A172 (cell line): ENCODE measurements at places on chromosomes 2 and 18. TPM values are rescaled to one million over a fixed set of nuclear protein-coding genes. Genes with fewer than 3 reads are reported as not detected.
A peak's percentile ranks its signal among the peaks of the same experiment; 100 is the strongest.

DNA sequence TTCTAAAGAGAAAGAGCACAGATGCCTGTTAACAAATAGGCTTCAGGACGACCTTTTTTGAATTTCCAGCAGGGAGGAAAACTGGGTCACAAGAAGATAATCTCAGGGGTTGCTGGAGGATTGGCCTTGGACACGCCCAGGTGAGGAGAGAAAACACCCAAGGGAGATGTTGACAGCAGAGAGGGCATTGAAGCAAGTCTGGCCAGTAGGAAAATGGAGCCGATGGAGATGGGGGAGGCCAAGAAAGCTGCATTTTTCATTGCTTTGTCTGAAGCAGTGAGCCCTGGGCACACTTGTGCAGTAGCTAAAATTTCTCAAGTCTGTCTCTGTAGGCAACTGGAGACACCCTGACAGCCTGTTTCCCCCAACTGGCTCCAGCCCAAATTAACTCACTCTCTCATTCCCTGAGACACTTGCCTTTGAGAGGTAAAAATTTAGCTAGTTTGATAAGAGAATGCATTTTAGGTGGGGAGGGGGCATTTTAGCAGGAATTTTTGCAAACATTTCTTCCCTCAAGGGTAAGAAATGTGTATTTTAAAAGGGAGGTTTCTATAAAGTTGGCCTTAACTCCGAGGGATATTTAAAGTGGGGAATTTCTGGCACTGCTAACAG, 165.5 kb downstream of the TGIF1 start:
- no peak for DNase-seq

- DNase-seq: no peak
Observed at GRCh38 chr2:39689272-39689841, 23.6 kb downstream of the TMEM178A start.

DNA sequence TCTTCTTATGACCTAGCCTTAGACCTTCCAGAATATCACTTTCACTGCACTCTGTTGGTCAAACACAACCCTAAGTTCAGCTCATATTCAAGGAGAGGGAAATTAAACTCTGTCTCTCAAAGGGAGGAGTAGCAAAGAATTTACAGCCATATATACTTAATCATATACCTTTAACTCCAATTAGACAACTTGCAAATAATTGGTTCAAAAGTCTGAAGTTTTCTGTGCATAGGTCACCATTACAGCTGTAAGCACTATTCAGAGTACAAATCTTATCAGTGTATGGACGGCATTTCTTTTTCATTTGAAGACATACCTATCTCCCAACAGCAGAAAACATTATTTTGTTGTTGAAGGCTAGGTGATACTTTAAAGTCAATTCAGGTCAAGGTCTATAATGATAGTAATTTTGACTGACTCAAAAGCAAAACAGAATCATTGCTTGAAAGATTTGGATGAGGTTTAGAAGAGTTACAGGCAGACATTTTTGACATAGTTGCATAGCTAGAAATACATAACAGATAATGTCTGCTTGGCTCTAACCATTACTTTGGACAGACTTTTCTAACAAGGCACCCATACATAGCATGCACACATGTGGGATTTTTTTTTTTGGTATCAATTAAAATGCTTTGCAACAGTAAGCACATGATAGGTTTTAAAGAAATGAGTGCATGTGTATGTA, 131.5 kb downstream of the CPS1 start:
- no peak for DNase-seq

GRCh38 chr18:57523171-57523956, 63.1 kb downstream of the FECH start:
- no peak for DNase-seq

DNA sequence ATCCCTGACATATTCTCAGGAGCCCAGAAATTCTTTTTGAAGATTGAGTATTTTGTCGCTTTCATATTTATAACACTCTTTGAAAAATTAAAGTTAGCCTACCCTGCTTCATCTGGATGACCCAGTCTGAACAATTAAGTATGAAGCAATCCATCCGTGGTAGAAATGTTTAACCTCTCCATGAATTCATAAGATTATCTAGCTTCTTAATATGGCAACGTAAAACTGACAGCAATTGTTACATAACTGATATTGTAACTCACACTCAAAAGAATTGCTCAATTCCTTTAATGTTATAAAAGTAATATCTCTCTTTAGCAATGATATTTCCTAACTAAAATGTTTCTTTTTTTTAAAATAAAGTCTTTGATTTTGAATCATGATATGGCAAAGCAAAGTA, 7.2 kb upstream of the ABCA12 start:
- no peak for DNase-seq

DNA sequence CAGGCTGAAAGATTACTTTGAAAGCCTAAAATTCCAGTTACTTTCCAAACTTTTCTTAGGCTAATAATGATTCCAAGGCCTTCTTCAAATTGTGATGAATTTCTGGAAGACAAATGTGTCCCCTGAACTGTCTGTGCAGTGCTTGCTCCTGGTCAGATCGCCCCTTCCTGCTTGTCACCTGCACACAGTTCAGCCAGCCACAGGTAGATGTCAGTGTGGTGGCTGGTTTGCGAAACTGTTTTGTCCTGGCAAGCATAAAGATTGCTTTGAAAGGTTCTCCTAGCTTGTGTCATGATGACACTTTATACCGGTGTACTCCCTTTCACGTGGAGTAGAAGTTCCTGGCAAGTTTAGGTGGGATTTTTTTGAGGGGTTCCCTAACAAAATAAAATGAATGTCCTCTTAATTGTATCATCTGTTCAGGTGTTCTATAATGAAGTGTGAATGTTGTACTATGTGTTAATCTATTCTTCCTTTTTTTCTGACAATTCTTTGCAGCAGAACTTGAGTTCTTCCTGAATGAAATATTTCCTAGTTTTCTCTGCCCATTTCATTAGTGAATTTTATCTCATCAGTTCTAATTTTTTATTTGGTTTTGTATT, 298.8 kb downstream of the ZNF407 start:
- DNase-seq: peak; percentile 8

DNA sequence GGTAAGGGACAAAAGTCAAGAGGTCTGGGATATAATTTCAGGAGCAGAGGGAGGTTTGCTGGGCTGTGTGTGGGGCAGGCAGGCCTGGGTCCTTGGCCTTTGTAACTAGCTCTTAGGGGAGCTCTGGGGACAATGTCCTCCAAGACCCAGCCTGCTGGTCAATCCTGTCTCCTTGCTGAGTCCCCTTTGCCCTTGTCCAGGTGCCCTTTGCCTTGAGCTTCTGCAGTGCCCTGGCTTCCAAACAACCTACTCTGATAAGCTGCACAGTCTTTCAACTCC, 30.0 kb upstream of the REEP1 start:
- DNase-seq: no peak

GRCh38 chr2:206851521-206851920, 86.1 kb downstream of the FASTKD2 start:
- no peak for DNase-seq

DNA sequence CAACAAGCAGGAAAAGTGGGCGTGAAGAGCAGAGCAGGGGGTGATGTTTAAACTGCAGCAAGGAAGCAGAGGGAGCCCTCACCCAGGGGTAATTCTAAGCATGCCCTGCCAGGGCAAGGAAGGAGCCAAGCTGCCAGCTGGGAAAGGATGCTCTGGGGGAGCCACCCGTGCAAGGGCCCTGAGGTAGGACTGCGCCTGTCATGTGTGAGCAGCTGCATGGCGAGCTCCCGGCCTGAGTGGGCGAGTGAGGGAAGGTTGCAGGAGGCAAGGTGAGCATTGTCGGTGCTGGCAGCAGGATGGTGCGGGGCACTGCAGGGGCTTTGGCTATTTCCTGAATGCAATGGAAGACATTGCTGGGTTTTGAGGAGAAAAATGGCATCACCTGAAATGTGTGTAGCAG, 107.2 kb downstream of the COPS8 start:
- DNase-seq: no peak

GRCh38 chr2:70188460-70188859, 2.4 kb downstream of the C2orf42 start:
- no peak for DNase-seq

- no peak for DNase-seq
Observed at GRCh38 chr18:47928466-47928865, 2.0 kb downstream of the SMAD2 start.

DNA sequence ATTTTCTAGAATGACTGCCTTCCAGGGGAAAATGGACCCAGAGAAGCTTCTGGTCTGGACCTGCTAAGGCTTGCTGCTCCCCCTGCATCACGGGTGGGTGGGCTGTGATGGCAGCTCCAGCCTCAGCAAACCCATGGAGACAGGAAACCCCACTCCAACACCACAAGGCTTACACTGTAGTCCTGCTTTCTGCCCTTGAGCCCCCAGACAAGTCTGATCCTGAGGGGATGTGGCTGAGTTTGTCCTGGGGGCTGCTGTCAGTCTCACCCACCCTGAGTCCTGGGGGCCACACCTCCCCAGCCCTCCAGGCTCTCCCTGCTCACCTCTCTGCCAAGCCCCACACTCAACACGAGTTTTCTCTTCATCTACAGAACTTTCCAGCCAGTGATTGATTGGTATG, 279.4 kb downstream of the EIPR1 start:
- no peak for DNase-seq

GRCh38 chr2:33482518-33482917, 6.1 kb downstream of the RASGRP3 start:
- DNase-seq: no peak

Gene ZNF804A
- 2.8 and 3.6 TPM in 2 replicates for total RNA-seq

Gene SERPINB10
- not detected in 2 replicates for total RNA-seq

Gene CNTNAP5
- not detected in 2 replicates for total RNA-seq

Gene ACYP2
- 6.4 and 8.9 TPM in 2 replicates for total RNA-seq

Gene C2orf42
- 13.2 and 15.8 TPM in 2 replicates for total RNA-seq

Gene DES
- total RNA-seq: 30.0 and 34.5 TPM in 2 replicates

Gene UNC80
- 0.02 TPM in 1 of 2 replicates, not detected in the other for total RNA-seq

Gene ECEL1
- not detected in 2 replicates for total RNA-seq

Gene ASIC4
- 0.12 and 0.43 TPM in 2 replicates for total RNA-seq
